ENCODE measurements at places on chromosomes 6 and 20.

DNA sequence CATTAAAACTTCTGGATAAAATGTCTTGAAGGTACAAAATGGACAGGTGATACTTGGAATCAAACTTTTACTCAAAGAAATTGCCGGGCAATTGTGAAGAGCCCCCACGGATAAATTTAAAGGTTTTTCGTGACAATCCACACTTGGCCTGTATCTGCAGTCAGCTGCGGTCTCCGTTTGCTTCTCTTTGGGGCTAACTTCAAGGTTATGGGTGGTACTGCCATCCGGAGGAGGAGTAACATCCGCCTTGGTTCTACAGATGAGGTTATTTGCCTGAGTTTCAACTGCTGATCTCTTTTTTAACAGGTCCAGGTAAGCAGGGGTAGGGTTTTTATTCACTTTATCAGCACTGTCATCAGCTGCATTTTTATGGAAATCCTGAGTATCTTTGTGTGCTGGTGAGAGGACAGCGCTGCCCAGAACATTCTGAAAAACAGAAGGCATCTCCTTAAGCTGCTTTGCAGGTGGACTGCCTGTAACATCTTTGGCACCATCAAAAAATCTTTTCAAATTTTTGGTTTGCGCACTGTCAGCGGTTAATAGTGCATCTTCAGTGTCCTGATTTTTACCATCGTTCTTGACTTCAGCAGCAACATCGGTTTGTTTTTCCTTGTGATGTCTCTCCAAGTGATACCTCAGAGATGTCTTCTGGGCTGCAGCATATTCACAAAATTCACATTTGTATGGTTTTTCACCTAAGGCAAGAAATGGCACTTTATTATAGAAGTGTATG, 16.9 kb downstream of the ZNF217 start:
- DNase-seq: no peak

DNA sequence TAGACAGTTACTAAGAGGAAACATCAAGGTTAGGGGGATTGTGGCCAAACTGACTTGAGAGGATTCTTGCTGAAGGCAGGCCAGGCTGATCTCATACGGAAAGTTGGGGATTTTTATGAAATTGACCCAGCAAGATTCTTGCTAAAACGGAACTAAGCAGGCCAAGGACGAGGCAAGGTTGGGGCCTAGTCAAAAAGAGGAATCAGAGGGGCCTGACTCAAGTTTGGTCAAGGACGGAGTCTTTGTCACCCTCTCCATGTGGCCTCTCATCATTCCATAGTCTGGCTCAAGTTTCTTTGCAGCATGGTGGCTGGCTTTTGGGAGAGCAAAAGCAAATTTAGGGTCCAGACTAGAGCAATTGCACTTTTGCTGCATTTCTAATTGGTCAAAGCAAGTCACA, 7.9 kb upstream of the HECA start:
- no peak for DNase-seq

DNA sequence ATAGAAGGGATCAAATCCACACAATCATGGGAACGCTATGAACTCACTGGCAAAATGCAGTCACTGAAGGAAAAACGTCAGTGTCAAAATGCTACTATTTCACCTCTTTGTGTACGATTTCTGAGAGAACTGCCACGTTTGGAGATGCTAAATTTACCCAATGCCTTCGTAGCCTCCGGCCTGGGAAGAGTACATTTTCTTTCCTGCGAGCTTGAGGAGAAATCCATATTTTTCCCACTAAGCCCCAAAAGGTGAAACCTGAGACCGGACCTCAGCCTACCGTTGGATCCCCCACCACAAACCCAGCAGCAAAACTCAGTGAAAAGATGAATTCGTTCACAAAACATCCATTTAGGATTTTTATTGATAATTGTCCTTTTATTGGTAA, 131.7 kb downstream of the GPX5 start:
- no peak for DNase-seq

GRCh38 chr20:50369225-50370035, 140.8 kb upstream of the PTPN1 start:
- no peak for DNase-seq

DNA sequence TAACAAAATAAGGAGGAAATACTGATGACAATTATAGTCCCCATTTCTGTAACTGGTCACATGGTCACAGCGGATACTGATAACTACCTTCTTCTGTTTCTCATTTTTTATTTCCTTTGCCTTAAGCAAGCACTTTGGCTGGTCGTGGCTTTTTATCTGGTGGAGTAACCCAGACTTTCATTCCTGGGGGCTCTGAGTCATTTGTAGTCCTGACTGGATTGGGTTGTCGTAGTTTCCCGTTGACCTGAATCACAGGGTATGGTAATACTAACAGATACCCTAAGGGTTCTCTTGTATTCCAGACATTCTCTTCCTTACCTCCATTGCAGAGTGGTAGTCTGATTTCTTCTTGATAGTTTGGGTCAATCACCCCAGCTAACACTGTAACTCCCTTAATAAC, 500.3 kb upstream of the ADGRB3 start:
- no peak for DNase-seq

GRCh38 chr20:3071610-3072529, at the start of gene OXT:
TSS of gene OXT (plus strand) at chr20:3071620. CDS start at chr20:3071656, 36 bp downstream.
- DNase-seq: peak; percentile 61

DNA sequence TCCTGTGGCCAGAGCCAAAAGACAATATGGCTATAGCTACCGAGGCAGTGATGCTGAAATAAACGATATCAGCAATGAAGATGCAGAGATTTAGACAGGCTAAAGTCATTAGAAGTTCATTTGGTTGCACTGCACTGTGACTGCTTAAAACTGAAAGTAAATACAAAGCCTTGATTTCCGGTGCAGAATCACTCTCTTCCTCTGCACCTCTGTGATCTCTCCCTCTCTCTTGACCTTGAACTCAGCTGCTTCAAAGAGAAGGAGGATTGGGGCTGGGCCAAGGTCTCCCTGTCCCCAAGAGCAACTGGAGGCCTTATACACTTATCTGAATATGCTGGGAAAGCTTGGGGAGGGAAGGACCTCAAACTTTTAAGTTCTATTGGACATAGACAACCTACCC, 34.6 kb upstream of the SPACA1 start:
- DNase-seq: no peak

- no peak for DNase-seq
These were observed at the start of gene XKR7 for GRCh38 chr20:31967830-31968249. TSS of gene XKR7 (plus strand) at chr20:31968151. CDS start at chr20:31968176, 25 bp downstream.

- DNase-seq: no peak
These were observed 66.8 kb upstream of the SCGN start for GRCh38 chr6:25585225-25585624.

DNA sequence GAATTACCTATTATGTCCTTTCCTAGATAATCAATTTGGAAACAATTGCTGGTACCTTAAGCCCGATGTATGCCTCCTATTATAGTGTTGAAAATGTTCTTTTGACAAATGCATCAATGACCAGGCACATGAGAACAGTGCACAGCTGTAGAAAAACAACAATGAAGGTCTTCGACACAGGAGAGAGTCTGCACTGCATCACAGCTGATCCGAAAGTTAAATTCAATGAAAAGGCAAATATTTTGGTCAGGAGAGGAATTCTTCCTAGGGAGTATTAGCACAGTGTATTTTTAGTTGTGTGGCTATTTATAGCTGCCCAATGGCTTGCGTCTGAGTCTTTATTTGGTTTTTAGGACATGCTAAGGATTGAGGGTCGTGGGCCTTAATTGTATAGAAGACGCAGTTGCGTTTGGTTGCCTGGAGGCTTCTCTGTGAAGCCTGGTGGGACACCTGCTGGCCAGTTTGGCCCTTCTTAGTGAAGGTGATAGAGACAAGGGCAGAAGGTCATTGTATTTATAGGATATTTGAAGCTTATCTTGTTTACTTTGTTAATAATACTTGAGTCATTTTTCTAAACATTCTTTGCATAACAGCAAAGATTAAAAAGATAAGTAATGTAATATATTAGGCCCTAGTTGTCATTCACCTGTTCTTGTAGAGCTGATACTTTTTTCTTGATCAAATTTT, 72.3 kb downstream of the CDYL start:
- DNase-seq: no peak

- DNase-seq: no peak
These were observed 139.9 kb downstream of the BFSP1 start for GRCh38 chr20:17391127-17391771.

GRCh38 chr20:25059866-25060465, 2.0 kb upstream of the ACSS1 start:
- DNase-seq: no peak

DNA sequence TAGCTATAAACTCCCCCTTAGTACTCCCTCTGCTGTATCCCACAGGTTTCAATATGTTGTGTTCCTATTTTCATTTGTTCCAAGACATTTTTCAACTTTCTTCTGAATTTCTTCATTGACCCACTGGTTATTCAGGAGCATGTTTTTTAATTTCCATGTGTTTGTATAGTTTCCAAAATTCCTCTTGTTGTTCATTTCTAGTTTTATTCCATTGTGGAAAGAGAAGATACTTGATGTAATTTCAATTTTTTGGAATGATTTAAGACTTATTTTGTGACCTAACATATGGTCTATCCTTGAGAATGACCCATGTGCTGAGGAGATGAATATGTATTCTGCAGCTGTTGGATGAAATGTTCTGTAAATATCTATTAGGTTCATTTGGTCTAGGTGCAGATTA, 497.2 kb downstream of the BCKDHB start:
- no peak for DNase-seq

GRCh38 chr6:111211411-111212030, 124.2 kb downstream of the SLC16A10 start:
- DNase-seq: no peak

DNA sequence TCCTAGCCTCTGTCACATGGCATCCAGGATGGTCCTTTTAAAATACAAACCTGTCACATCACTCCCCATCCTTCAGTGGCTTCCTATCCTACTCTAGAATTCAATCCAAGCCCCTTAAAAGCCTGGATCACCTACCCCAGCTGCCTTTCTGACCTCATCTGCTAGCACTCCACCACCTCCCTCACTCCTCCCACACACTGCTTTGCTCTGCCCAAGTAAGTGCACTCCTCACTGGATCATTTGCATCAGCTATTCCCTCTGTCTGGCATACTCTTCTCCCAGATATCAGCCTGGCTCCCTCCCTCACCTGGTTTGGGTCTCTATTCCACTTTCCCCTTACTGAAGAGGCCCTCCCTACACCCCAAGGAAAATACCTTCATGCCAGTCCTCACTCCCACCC, 10.5 kb downstream of the C6orf136 start:
- no peak for DNase-seq

DNA sequence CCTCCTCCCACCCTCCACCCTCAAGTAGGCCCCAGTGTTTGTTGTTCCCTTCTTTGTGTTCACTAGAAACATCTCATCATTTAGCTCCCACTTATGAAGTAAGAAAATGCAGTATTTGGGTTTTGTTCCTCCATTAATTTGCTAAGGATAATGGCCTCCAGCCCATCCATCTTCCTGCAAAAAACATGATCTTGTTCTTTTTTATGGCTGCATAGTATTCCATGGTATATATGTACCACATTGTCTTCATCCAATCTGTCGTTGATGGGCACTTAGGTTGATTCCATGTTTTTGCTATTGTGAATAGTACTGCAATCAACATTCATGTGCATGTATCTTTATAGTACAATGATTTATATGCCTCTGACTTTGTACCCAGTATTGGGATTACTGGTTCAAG, 416.8 kb upstream of the SASH1 start:
- no peak for DNase-seq

DNA sequence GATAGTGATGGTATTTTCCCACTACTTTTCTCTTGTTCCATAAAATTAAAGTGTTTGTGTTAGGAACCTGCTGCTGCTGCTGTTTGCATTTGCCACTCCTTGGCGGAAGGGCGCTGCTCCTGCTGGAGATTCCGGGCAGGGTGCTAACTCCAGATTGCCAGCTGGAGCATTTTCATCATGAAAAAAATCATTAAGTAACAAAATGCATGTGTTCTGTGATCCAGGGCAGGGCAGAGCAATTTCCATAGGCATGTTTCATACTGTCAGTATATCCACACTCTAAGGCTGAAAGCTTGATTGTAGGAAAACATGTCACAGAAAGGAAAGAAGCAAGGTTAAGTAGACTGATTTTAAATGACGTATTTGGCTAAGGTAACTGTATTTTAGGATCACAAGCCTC, 24.0 kb downstream of the PBOV1 start:
- DNase-seq: no peak

DNA sequence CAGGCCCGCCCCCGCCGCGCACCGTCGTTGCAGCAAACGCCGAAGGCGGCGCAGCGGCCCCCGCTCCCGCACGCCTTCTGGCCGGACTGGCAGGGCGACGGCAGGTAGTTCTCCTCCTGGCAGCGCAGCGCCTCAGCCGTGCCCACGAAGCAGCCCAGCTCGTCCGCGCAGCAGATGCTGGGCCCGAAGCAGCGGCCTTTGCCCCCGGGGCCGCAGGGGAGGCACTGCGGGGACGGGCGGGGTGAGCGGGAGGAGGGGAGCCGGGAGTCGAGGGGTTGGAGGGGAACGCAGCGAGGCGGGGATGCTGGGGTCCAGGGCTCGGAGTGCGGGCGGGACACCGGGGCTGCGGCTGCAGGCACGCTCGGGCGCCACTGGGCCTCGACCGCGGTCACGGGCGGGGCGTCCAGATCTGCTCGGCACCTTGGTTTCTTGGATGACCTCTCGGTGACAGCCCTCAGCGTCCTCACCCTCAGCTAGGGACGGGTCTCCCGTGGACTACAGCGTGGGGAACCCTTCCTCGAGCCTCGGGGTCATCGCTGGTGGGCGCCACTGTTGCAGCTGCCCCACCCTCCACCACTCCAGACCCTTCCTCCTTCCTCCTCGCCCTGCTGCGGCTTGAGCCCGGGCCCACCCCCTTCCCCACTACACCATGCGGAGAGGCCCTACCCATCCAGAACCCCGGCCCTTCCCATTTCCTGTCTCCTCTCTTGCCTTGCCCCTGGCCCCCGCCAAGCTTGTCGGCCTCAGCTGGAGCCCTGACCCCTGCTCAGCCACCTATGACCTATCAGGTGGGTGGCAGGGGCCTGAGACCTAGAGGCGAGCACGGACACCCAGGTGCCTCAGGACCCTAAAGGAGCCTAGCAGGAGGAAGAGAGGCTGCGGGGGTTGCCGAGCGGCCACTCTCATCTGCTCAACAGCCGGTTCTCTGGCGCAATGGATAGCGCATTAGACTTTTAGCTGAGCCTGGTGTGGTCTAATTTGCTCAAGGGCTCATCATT, 1.3 kb downstream of the AVP start:
- no peak for DNase-seq

GRCh38 chr6:125611573-125612344, 137.7 kb upstream of the HEY2 start:
- DNase-seq: no peak

All from stimulated activated CD4-positive, alpha-beta T cell treated with anti-CD3 and anti-CD28 coated beads, Interleukin-15, amount 100 ng/mL, for 1 hour (primary cell).